ENCODE measurements at places on chromosomes 11 and 22.

DNA sequence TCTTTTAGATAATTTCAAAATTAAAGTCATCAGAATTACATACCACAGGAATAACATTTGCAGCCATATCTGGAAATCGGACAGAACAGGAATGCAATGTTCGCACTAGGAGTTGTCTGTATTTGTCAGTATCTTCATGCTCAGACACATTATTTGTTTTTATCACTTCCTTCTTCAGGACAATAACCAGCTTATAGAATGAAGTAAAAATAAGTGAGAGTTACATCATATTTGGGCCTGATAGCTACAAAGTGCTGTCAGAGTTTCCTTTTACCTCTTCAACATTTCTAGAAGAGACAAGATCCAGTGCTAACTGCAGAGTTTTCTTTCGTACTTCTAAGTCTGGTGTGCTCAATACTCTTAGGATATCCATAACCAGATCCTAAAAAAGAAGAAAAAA lies 18.9 kb downstream of the COPB1 start:
- DNase-seq = no peak

- peak; percentile 21 for DNase-seq
Observed at GRCh38 chr11:31870609-31871309, 59.6 kb upstream of the PAX6 start.

GRCh38 chr11:71325418-71326327 lies 73.3 kb upstream of the SHANK2 start:
- no peak for DNase-seq

DNA sequence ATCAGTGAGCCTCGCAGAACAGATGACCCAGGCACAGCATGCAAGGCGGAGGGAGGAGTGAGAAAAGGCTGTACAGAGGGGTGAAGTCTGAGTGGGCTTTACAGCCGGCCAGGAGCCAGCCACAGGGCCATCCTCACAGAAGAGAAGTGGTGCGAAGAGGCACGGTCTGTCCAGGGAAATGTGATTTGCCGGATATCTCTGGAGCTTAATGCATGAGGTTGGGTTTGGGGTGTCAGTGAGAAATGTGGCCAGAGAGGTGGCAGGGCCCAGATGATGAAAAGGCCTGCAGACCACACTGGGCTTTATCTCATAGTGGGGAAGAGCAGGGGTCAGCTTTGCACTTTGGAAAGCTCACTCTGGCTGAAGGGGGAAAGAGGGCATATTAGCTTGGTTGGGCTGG lies 255.2 kb downstream of the BUD13 start:
- no peak for DNase-seq

- no peak for DNase-seq
Observed at GRCh38 chr22:37279331-37280181, 2.8 kb upstream of the CYTH4 start.

Measured in RKO (cell line).